ENCODE measurements at places on chromosomes 3 and 15. TPM values are rescaled to one million over a fixed set of nuclear protein-coding genes. Genes with fewer than 3 reads are reported as not detected.

DNA sequence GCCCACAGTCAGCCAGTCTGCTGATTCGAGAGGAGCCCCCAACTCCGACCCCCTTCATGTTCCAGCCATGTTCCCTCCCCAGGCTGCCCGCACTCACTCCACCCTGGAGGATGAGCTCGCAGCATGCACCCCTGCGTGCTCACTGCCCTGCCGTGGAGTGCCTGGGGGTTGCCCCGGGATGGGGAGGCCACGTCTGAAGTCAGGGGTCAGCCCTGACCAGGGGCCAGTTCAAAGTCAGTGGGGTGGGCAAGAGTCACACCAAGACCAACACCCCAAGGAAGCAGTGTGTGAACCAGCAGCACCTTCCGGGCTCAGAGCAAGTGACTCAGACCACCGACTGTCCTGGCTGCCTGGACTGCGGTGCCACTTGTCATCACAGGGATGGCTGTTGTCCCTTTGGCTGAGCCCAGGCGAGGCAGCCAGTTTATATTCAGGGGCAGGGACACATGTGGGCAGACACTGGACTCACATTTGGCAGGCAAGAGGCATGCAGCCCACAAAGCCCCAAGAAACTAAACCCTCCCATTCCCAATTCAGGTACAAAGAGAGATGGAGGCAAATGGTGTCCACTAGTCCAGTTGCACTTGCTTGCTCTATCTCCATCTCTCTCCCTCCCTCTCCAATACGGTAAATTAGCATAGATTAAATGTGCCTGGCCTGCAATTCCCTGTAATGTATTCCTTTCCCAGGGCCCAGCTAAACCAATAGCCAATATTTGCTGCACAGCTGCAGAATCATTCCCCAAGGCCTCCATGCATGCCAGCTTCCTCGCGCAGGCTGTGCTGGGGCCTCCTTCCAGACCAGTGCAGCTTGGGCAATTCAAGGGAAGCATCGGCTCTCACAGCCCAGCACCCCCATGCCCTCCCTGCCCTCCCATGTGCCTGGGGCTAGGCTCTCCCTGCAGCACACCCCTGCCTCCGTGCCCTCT lies 135.7 kb upstream of the IQSEC1 start:
- no peak for DNase-seq

DNA sequence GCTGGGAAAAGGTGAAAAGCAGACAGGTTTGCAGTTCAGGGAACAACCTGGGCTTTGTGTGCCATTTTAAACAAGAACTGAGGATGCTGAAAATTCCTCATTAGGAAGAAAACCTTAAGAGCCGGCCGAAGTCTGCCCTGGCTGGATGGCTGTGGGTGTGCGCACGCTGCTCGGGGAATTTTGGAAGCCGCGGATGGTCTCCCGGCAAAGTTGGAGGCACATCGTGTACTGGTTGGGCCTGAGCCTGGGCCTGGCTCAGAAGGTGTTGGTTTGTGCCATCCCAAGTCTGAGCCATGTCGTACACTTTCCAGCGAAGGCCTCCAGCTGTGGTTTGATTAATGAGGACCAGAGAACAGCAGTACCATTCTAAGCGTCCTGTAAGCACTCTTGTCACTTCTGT lies 188.2 kb downstream of the ATP10A start:
- DNase-seq, result no peak

GRCh38 chr3:107938143-107938542 lies 152.7 kb downstream of the CD47 start:
- DNase-seq, result peak; percentile 43

Gene TEX55
- not detected for total RNA-seq

- DNase-seq, result no peak
These were observed 933.9 kb downstream of the NSUN3 start for GRCh38 chr3:94996743-94997142.

Gene CX3CR1
- 4.4 TPM for total RNA-seq

GRCh38 chr3:144692488-144692887 lies 720.9 kb downstream of the DIPK2A start:
- no peak for DNase-seq

- no peak for DNase-seq
These were observed 654.6 kb upstream of the CADM2 start for GRCh38 chr3:84304214-84304613.

GRCh38 chr3:78052746-78053145 lies 1012.8 kb downstream of the ROBO2 start:
- no peak for DNase-seq

GRCh38 chr3:111691293-111691909 lies 96.3 kb upstream of the ZBED2 start:
- peak; percentile 66 for DNase-seq

DNA sequence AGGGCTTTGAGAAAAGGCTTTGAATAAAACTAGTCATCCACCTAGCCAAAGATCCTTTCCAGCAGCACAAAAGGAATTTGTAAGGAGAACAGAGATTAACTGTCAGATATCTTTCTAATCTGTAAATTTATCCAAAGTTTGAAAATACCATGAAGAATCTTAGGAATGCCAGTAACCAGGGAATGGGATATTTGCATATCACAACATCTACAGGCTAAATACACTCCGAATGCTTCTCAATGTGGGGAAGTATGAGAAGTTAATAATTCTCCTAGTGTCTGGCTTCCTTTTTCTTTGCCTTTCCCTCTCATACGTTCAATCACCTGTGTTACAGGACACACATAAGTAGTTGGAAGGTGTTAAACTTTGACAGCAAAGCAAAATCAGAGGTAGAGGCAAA lies 7.8 kb downstream of the ANAPC13 start:
- DNase-seq, result peak; percentile 66

Gene NANOGP8
- total RNA-seq, result 1.3 TPM

DNA sequence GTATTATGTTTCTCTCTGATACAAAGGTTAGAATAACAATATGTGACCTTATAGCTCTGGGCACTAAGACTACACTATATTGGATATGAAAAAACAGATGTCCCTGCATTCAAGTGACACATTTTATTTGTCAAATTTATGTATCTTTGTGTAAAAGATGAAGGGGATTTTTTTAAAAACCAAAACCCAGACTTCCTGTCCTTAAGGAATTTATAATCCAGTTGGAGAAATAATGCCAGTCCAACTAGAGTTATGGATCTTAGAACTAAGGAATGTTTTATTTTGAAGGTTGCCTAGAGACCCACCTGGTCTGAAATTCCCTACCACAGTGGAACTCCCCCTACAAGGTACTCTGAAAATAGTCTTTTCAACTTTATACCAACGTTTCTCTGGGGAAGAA lies 33.3 kb upstream of the PIK3CB start:
- DNase-seq, result no peak

GRCh38 chr15:63363292-63363691 lies 18.4 kb downstream of the CA12 start:
- no peak for DNase-seq

GRCh38 chr3:12984023-12984823 lies 89.0 kb downstream of the IQSEC1 start:
- peak; percentile 80 for DNase-seq

DNA sequence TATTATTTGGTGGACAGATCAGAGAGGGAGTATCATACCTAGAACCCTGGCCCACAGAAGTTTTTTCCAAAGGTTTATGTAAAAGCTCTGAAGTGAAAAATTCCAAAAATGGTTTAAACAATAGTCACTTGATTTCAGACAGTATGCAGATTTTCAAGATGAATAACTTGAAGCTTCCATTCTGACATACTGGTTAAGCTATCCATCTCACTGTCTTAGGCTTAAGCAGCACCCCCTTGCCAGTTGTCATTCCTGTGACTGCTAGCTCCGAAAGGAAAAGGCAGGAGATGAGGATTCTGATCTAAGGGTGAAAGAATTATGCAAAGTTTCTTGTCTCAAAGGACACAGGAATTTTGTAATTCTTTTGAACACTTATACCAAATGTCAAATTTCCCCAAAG lies 337.5 kb upstream of the THBS1 start:
- DNase-seq, result no peak

DNA sequence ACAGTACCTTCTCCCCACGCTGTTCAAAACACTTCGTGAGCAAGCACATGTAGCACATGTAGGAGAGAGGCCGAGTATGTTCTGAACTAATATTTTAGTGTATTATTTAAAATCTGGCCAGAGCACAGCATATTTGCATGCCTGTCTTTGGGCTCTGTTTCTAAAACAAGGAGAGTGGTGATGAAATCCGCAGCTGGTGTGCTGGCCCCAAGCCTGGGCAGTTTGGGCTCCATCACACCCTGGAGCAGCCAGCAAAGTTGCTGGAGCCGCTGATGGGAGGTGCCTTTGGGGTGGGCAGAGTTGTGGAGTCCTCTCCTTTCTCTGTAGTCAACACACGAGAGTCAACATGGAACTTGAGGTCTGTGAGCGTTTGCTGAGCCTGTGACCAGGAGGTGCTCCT lies 116.6 kb downstream of the SLCO3A1 start:
- DNase-seq, result no peak

DNA sequence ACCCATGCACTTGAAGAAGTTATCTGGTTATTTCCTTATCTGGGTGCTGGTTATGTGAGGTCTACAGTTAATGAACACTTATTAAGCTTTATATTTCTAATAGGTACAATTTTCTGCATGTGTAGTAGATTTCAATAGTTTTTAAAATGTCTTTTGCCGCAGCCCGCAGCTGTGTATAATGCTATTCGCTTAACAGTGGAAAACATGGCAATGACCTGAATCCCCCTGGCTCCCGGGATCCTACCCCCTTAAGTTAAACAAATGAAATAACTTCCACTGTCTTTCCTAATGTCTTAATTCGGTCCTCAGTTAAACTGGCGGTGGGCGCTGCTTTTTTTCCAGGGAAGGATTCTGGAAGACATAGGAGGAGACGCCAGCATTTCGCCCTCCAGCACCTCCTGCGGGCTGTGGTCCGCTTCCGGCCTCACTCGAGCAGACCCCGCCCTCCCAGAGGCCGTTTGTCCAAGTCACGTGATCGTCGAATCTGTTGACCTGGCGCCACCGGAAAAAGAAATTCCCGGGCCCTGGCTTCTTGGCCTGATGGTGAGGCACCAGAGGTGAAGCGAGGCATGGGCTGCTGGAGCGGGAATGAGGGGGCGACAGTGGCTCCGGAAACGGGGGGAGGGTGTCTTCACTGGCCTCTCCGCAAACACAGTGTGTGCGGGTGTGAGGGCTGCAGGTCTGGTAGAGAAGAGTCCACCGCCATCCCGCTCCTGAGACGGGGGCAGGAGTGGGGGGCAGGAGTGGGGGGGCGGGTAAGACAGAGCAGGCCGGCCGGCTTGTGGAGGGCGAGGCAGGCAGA lies 45.6 kb upstream of the CSPG4 start:
- peak; percentile 95 for DNase-seq

Gene OCA2
- 2.5 TPM for total RNA-seq

- no peak for DNase-seq
These were observed 621.4 kb downstream of the OTOL1 start for GRCh38 chr3:162117961-162118360.

DNA sequence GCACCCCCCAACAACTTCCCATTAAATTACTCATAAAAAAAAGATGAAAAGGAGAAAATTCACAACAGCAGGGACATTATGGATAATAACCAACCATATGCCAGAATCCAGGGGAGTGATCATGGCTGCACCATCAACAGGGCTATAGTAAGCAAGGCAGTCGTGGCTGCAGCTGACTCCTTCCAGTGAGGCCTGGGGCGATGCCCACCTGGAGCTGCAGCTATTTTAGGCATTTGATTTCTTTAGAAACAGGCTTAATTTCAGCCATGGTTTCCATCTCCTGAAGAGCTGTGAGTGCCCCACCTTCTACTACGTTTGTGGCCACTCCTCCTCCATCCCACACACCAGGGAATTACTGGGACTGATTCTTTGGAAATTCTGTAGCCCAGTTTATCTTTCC lies 84.0 kb downstream of the MINAR1 start:
- DNase-seq, result no peak

Gene TNFAIP8L3
- total RNA-seq, result 8.9 TPM

DNA sequence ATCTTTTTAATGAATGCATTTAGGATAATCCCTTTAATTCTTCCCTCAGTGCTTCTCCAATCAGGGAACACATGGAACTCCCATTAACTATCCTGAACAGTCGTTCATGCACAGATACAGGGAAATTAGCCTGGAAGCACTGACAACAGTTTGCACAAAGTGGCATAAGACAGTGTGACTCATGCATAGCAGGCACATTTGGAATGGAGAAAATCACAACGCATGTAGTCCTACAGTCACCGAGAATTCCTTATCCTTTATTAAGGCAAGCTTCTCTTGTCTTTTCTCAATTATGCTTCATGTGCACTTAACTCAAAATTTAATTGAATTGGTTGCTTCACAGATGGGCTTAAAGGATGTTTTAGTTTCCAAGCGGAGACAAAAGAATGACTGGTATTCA lies 155.0 kb upstream of the CRBN start:
- DNase-seq, result no peak

Gene ZNF80
- total RNA-seq, result 0.28 TPM

- no peak for DNase-seq
These were observed 99.2 kb upstream of the MLF1 start for GRCh38 chr3:158471639-158472294.

DNA sequence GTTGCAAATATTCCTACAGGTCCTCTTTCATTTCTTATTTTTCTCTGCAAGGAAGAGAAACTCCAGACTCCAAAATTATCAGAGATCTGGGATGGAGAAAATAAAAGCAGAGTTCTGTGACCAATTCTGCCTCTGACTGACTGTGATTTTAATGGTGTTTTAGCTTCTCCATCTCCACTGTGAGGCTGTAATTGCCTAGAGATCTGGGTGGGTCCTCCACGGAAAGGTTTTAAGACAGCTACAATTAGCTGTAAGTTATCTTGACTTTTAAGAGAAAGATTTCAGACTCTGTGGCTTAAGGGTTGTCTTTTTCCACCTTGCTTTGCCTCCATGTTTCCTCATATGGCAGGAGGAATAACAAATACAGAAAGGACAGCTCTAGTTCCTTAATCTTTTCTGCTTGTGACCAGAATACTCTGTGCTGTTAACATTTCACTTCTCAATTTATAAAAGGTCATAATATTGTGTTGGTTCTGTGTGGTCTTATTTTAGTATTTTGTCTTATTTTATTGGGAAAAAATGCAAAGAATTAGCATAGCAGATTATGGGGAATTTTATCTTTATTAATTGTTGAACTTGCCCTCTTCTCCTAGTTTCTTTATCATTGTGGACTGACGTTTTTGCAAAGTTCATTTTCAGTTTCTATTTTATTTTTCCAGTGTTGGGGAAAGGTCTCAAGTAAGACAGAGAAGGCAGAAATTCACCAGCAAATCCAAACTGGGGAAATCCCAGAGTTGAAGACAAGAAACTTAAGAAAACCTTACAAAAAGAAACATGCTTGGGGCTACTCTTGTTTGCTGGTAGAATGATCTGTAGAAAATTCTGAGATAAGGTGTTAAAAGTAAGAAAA lies 157.9 kb downstream of the RAP2B start:
- DNase-seq, result no peak

DNA sequence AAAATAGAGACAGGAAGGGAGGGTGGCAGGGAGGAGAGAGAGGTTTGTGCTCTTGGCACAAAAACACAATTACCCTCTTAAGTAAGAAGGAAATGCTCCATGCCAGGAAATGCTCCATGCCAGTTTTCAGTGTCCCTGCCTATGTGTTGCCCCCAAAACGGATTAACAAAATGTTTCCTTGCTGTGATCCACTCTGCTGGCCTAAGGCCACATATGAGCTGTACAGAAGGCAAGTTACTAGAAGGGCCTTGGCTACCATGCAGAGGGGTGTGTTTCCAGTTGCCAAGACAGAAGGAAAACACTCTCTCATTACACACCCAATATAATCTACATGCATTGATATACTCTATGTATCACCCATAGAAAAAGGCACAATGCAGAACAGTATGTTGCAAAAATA lies 98.2 kb upstream of the PTPRG start:
- DNase-seq, result no peak
